Ascending aorta (tissue), 2 donors: ENCODE measurements at places on chromosomes 6 and 20.
A peak's percentile ranks its signal among the peaks of the same experiment; 100 is the strongest.

GRCh38 chr20:58246346-58246745 is 17.9 kb upstream of the ANKRD60 start:
- no peak for DNase-seq
- H3K4me1 ChIP-seq: no peaks in the 10 kb centered on the region
- no peak overlapping the region for H3K4me3 ChIP-seq
- H3K27ac ChIP-seq: no peak overlapping the region

DNA sequence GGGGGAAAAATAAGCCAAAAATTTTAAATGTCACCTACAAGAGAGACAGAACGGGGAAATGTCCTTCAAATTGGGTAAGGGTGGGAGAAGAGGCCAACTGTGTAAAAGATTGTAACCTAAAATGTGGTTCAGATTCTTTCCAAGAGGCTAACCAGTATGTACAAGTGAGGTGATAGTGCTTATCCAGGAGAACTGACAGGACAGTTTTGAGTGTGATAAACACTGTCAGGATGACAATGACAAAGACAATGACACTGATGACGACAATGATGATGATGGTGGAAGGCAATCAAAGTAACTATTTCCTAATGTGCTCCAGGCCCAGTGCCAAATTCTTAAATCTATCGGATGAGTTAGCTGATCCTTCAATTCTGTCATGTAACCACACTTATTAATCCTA is 57.3 kb downstream of the TASP1 start:
- no peaks in the 10 kb centered on the region for H3K27me3 ChIP-seq
- H3K36me3 ChIP-seq: peaks cover 17% of the 10 kb centered on the region
- no peak overlapping the region for H3K27ac ChIP-seq
- DNase-seq: no peak

DNA sequence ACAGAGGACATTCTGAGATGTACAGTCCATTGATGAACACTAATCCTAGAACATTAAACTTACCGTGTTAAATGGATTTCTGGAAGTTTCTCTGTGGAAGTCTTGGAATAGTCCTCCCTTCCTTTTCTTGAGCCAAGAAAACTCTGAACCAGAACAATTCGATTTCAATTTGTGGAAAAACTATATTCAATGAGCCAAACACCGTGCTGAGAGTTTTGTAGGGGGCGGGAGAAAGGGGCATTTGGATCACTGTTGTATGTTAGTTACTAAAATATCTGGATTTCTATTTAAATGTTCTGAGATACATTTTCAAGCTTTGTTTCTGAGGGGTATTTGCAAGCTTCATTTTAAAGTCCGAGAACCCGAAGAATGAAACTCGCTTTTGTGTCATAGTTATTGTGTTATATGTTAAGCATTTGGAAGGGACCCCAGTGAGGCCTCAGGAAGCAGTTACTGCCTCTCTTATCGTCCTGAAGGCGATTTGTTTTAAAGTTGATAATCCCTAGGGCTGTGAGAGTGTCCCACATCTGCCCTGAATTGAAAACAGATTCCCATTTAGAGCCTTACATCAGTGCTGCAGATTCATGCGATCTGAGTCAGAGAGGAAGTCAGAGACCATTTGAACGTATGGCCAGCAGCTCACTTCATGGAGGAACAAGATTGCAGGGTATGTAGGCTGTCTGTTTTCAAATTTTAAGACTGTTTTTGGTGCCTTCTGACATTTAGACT is 70.8 kb upstream of the SASH1 start:
- no peaks in the 10 kb centered on the region for H3K4me1 ChIP-seq
- no peak for DNase-seq
- H3K4me3 ChIP-seq: peak overlapping the region; percentile 31
- H3K36me3 ChIP-seq: no peaks in the 10 kb centered on the region
- no peaks in the 10 kb centered on the region for H3K27me3 ChIP-seq

DNA sequence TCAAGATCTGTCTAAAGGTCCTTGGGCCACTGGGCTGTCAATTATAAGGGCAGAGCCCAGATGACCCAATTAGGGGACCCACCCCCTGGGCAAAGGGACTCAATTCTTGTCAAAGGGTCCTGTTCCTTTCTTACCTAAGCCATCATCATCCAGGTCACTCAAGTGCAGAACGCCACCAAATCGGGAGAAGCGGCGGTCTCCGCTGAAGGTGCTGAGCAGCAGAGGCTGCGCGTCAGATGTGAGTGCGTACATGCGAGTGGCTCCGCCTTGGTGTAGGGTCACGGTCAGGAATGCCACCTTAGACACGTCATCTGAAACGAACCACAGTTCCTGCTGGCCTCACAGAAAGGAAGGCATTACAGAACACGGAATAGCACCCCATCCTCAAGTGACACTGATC is 34.2 kb downstream of the MRS2 start:
- peaks cover 9% of the 10 kb centered on the region for H3K36me3 ChIP-seq
- DNase-seq: no peak
- H3K4me3 ChIP-seq: no peak overlapping the region
- H3K27ac ChIP-seq: no peak overlapping the region
- H3K4me1 ChIP-seq: no peaks in the 10 kb centered on the region

DNA sequence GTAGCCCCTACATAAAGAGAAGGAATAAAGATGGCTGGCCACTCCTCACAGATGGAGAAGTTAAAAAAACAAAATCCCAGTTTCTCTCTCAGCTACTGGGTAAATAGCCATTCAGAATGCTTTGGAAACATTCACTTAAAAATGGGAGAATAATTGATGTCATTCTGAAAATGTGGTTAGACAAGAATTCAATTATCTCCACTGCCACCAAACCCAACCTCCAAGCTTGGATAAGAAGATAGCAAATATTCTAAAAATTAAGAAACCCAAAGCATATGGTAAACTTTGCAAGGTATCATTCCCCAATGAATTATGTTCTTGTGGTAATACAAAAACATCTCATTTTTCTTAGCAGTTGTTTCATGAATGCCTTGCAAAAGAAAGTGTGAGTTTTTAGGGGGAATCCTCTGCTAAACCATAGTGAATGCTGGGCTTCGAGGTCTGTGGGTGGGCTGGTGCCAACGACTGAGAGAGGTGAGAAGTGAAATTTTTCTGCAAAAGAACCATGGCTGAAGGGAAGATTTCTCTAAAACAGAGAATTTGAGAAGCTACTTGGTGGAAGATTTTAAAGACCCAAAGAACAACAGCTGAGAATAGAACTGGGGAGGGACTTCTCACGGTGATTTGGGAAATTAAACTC is 497.9 kb upstream of the JARID2 start:
- no peak overlapping the region for H3K4me3 ChIP-seq
- H3K4me1 ChIP-seq: no peaks in the 10 kb centered on the region
- DNase-seq: no peak
- no peaks in the 10 kb centered on the region for H3K36me3 ChIP-seq
- no peak overlapping the region for H3K27ac ChIP-seq
- H3K27me3 ChIP-seq: no peaks in the 10 kb centered on the region

GRCh38 chr6:16804546-16805242 is 43.4 kb upstream of the ATXN1 start:
- no peaks in the 10 kb centered on the region for H3K36me3 ChIP-seq
- no peak overlapping the region for H3K4me3 ChIP-seq
- no peak overlapping the region for H3K27ac ChIP-seq
- no peak for DNase-seq
- no peaks in the 10 kb centered on the region for H3K4me1 ChIP-seq

DNA sequence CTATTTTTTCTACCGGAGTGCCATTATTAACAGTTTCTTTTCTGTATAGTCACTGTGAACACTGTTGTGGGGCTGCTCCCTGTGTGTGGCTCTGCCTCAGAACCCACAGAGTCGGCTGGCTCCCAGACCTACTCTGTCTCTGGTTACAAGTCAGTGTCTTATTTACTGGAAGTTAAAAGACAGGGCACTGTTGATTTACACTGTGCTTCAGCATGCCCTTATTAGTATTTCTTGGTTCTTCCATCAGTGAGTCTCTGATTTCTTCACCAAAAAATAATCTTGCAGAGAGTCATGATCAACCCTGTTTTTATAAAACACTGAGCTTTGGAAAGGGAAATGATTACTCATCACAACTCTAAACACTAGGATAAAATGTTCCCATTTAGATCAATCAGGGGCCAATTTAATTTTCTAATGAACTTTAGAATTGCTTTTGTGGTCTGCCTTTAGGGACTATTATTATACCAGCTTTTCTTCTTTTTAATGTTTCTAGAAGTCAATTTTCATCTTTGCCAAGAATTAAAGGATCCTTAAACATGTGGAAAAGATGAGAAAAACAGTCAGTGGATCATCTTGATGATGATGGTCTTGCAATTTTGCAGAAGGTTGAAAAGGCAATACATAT is 92.6 kb downstream of the UTRN start:
- DNase-seq: no peak
- no peak overlapping the region for H3K27ac ChIP-seq
- peaks cover 10% of the 10 kb centered on the region for H3K4me1 ChIP-seq
- H3K36me3 ChIP-seq: no peaks in the 10 kb centered on the region

- no peaks in the 10 kb centered on the region for H3K4me1 ChIP-seq
- no peaks in the 10 kb centered on the region for H3K36me3 ChIP-seq
- DNase-seq: no peak
Observed at GRCh38 chr6:93272896-93273295, 146.5 kb downstream of the EPHA7 start.

GRCh38 chr20:20396794-20397193 is 28.9 kb downstream of the INSM1 start:
- DNase-seq: no peak
- no peaks in the 10 kb centered on the region for H3K27me3 ChIP-seq
- peaks cover 22% of the 10 kb centered on the region for H3K36me3 ChIP-seq
- H3K4me1 ChIP-seq: no peaks in the 10 kb centered on the region
- no peak overlapping the region for H3K27ac ChIP-seq
- H3K4me3 ChIP-seq: no peak overlapping the region

GRCh38 chr6:14787677-14788076 is 458.2 kb upstream of the JARID2 start:
- H3K4me1 ChIP-seq: no peaks in the 10 kb centered on the region
- H3K27me3 ChIP-seq: no peaks in the 10 kb centered on the region
- no peak overlapping the region for H3K27ac ChIP-seq
- no peak for DNase-seq
- no peaks in the 10 kb centered on the region for H3K36me3 ChIP-seq

- no peak overlapping the region for H3K27ac ChIP-seq
- no peak overlapping the region for H3K4me3 ChIP-seq
- H3K27me3 ChIP-seq: no peaks in the 10 kb centered on the region
Observed at GRCh38 chr6:156391061-156391672, 386.0 kb upstream of the ARID1B start.

GRCh38 chr6:57313711-57314471 is 3.5 kb upstream of the PRIM2 start:
- H3K36me3 ChIP-seq: no peaks in the 10 kb centered on the region
- peaks cover 25% of the 10 kb centered on the region for H3K4me1 ChIP-seq
- peak overlapping the region; percentile 40 for H3K4me3 ChIP-seq
- peak overlapping the region; percentile 87 for H3K27ac ChIP-seq
- H3K27me3 ChIP-seq: no peaks in the 10 kb centered on the region
- DNase-seq: peak; percentile 90

DNA sequence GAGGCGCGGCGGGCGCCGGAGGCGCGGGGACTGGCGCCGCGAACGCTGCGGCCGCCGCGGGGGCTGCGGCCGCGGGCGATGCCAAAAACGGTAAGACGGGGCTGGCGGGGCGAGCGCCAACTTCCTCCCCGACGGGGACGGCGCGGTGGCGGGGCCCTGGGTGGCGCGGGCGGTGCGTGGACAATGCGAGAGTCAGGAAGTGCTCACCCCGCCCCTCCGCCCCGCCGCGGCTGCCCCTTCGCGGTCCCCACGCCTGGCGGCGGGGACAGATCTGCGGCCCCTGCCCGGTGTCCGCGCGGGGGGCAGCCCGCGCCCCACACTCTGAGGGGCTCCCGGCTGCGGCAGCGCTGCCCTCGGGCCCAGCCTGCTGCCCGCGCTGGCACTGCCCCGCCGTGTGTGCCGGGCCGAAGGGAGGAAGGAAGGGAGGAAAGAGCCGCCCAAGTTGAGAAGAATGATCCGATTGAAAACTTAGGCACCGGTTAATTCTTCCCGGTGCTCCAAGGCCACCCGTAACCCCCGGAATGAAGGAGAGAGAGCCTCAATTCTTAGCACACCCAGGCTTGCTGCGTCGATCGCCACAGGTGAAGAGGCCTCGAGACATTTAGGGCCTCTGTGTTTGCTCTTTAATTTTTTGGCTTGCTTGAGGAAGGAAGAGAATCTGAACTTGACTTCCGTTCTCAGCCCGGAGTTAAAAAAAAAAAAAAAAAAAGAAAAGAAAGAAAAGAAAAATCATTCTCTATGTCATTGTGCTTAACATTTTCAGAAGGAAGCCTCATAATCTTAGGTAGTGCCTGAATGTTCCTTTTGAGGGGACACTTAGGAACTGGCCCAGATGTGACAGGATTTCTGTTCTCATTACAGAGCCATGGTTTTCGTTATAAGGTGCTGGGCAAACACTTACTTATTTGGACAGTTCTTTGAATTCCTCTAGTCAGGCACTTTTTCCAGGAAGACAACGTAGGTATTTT is 982 bp downstream of the HECA start:
- DNase-seq: no peak
- H3K4me3 ChIP-seq: peak overlapping the region; percentile 99
- H3K36me3 ChIP-seq: no peaks in the 10 kb centered on the region

DNA sequence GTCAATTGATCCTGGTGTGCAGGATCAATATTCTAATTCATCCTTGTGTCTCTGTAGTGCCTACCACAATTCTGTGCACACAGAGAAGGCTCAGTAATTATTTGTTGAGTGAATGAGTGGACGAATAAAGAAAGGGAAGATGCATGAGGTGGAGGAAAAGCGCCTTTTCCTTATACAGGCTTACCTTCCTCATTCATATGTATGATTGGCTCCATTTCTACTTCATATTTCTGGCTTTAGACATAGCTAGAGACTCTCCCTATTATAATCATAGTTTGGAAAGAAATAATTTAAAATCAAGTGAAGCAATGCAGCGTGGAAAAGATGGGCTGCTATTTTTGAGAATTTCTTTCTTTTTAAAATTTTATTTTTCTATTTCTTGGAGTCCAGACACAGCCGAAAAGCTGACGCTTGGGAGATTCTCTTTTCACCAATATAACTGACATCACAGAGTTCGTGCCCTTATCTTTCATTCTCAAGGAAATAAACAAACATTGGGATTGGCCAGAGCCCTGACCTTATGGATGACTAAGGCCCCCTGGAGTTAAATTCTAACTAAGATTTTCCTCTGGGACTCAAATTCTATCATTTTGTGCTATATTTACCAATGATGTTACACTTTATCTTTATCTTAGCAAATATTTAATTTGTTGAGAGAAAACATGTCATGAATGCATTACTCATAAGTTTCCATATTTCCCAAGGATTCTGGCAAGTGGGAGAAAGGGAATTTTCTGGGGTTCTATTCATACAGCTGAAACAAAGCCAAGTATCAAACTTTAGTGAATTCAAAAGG is 48.1 kb downstream of the PRL start:
- DNase-seq: no peak
- no peaks in the 10 kb centered on the region for H3K27me3 ChIP-seq
- H3K27ac ChIP-seq: no peak overlapping the region

GRCh38 chr6:156564127-156564806 is 212.9 kb upstream of the ARID1B start:
- no peak overlapping the region for H3K4me3 ChIP-seq
- no peaks in the 10 kb centered on the region for H3K36me3 ChIP-seq
- H3K27me3 ChIP-seq: no peaks in the 10 kb centered on the region
- peak; percentile 30 for DNase-seq
- no peaks in the 10 kb centered on the region for H3K4me1 ChIP-seq
